ENCODE measurements at places on chromosomes 1 and 21. TPM values are rescaled to one million over a fixed set of nuclear protein-coding genes. Genes with fewer than 3 reads are reported as not detected.
A peak's percentile ranks its signal among the peaks of the same experiment; 100 is the strongest.

- no peak for DNase-seq
- no peaks in the 10 kb centered on the region for H3K36me3 ChIP-seq
- H3K4me3 ChIP-seq, result no peak overlapping the region
- no peaks in the 10 kb centered on the region for H3K27me3 ChIP-seq
Measured at GRCh38 chr1:234706931-234707330, 97.0 kb upstream of the IRF2BP2 start.

DNA sequence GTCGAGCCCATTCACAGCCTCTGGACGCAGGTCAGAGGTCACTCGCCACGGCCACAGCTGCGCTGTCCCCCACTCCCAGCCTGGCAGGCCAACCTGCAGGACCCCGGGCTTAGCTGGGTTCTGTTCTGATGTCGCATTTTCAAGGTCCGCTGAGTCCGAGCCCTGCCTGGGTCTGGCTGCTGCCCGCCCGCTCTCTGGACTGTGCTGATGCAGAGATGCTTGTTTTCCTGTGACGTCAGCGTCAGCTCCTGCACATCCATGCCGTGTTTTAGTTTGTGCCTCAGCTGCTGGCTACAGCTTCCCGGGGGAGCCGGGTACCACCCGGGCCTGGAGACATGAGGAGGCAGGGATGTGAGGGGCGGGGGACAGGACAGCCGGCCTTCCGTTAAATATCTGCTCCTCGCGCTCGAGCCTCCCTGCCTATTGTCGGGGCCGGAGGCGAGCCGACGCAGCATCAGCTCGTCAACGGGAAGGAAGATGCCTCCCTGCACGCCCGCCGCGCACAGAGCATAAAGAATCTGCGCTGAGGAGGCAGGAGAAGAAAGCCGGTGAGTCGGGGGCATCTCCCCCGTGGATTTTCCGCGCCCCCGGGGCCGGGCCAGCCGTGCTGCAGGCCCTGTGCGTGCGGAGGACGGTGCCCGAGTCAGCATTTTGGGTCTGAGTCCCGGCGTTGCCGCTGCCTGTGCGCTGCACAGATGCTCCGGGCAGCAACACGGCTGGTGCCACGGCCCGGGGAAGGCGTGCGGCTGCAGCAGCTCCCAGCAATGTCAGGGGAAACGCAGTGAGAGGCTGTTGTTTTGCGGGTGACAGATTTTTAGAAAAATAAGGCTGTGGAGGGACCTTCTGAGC is 23.4 kb downstream of the PRKCZ start:
- DNase-seq, result no peak
- peaks cover 3% of the 10 kb centered on the region for H3K36me3 ChIP-seq
- no peaks in the 10 kb centered on the region for H3K4me1 ChIP-seq
- H3K4me3 ChIP-seq, result no peak overlapping the region
- H3K27ac ChIP-seq, result no peak overlapping the region

DNA sequence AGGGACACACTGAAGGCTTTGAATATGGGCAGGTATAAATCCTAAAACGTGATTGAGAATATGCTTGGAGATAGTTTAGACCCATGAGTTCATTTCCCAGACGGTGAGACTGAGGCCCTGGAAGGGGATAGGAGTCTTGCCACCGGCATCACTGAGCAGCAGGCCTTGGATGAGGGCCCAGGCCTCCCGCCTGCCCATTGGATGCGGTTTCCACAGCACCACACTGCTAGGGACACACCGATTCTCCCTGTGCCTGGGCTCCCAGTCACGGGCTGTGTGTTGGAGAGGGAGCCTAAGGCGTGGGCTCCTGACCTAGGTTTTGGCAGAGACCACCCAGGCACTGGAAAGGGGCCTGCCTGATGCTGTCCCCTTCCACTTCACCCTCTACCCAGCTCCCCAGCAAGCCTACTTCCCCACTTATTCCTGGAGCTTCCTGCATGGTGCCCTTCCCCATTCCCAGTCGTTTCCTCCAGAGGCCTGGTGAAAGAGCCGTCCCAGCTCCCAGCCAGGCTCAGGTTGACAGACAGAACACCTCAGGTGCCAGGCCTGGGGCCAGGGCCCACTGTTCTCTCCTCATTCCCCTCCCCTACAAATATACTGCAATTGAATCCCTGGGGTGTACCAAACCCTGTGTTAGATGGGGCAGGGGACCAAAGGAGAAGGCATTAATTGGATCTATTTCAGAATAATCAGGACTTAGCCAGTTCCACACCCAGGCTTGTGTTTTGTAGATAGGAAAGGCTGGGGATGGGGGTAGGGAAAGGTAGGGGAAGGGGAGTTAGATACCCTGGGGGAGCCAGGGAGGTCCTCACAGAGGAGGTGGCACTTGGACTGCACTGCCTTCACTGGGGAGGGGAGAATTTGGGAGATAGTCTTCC is 3.4 kb downstream of the FOXO6 start:
- DNase-seq, result no peak
- no peaks in the 10 kb centered on the region for H3K27me3 ChIP-seq
- H3K4me3 ChIP-seq, result no peak overlapping the region
- no peak overlapping the region for H3K27ac ChIP-seq
- H3K36me3 ChIP-seq, result no peaks in the 10 kb centered on the region

DNA sequence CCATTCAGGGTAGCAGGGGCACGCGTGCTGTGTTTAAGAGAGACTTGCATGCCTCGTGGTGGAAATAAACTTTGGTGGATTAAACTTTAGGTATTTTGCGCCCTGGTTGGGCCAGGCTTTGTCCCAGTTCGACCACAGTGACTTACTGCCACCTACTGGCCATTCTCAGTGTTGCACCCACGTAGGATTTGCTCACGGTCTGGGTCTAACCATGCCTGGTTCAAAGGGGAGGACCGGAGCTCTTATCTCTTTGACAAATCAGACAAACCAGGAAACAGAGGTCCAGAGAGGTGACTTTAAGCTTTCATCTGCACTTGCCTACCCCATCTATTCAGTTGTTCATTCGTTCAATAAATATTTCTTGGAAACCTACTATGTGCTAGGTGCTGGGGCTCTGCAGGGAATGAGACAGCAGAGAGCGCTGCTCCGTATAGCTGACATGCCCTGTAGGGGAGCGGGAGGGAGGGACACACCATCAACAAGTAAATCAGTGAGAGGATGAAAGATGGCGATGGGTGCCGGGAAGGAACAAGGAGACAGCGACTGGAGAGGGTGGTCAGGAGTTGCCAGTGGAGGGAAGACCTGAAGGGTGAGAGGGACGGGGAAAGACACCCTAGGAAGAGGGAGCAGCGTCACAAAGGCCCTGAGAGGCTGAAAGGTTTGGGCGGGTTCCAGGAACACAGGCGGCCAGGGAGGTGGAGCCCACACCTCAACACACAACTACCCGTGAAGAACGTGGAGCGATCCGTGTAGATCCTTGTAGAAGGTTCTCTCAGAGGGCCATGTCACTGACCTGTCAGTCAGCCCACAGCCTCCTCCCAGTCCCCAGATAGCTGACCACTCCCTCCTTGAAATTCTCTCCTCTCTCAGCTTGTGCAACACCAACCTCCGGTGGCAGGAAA is 27.2 kb upstream of the TINAGL1 start:
- H3K27me3 ChIP-seq, result no peaks in the 10 kb centered on the region
- peak; percentile 90 for DNase-seq
- peak overlapping the region; percentile 40 for H3K4me3 ChIP-seq
- H3K4me1 ChIP-seq, result peaks cover 14% of the 10 kb centered on the region
- H3K36me3 ChIP-seq, result no peaks in the 10 kb centered on the region

DNA sequence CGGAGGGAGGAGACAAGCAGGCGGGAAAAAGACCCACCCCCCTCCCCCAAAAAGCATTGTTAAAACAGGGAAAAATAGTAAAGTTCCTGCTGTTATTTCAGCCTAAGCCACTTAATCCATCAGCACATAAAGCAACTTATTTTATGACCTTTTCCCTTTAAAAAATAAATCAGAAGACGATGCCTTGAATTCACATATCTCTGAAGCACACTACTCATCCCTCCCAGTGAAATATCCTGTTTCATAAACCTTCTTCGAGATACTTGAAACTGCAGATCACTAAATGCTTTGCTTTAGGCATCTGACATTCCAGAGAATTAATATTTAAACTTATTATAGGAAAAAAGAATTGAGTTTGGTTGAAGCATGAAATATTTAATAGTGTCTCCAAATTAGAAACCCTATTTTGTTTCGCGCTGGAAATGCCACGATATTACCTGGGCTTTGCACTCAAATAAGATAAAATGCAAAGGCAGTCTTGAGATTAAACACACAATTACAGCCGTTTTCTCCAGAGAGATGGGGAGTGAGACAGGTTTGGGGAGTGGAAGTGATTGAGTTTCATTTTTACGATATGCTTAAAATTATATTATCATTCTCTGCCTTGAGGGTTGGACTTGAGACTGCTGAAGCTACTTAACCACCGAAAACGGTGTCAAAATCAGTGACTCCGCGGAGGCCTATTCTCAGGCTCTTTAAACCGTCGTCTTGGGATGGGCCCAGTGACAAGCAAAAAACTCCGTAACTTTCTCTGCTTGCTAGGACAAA is 9.3 kb downstream of the GLIS1 start:
- no peak overlapping the region for H3K27ac ChIP-seq
- no peaks in the 10 kb centered on the region for H3K36me3 ChIP-seq
- H3K4me1 ChIP-seq, result no peaks in the 10 kb centered on the region
- DNase-seq, result no peak

- no peak overlapping the region for H3K4me3 ChIP-seq
- DNase-seq, result no peak
- no peaks in the 10 kb centered on the region for H3K4me1 ChIP-seq
- no peak overlapping the region for H3K27ac ChIP-seq
- no peaks in the 10 kb centered on the region for H3K36me3 ChIP-seq
- H3K27me3 ChIP-seq, result no peaks in the 10 kb centered on the region
Measured at GRCh38 chr1:41537251-41537650, 52.8 kb upstream of the EDN2 start.

The NEXN gene
- total RNA-seq, result 1.9 TPM

The C4BPB gene
- total RNA-seq, result 99.8 TPM

The CRYBG2 gene
- total RNA-seq, result 63.3 TPM

The CHD1L gene
- total RNA-seq, result 55.4 TPM

- H3K27ac ChIP-seq, result no peak overlapping the region
- H3K4me1 ChIP-seq, result peaks cover 21% of the 10 kb centered on the region
- no peaks in the 10 kb centered on the region for H3K36me3 ChIP-seq
- no peaks in the 10 kb centered on the region for H3K27me3 ChIP-seq
Measured at GRCh38 chr21:31938330-31939301, 65.8 kb downstream of the HUNK start.

The ACKR1 gene
- total RNA-seq, result not detected

DNA sequence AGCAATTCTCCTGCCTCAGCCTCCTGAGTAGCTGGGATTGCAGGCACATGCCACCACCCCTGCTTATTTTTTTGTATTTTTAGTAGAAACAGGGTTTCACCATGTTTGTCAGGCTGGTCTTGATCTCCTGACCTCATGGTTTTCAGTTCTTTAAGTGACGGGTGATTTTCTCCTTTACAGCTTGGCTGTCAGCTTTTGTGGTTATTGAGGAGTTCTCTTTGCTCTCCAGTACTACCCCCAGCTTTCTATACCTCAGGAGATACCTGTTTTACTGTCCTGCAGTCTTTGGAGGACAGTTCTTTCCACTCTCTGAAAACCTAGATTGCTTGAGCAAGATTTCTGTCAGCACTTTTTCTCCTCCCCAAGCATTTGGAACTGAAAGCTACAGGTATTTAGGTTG is 45.9 kb upstream of the EGLN1 start:
- H3K4me1 ChIP-seq, result no peaks in the 10 kb centered on the region
- DNase-seq, result no peak
- H3K36me3 ChIP-seq, result no peaks in the 10 kb centered on the region
- H3K4me3 ChIP-seq, result no peak overlapping the region
- H3K27me3 ChIP-seq, result no peaks in the 10 kb centered on the region

DNA sequence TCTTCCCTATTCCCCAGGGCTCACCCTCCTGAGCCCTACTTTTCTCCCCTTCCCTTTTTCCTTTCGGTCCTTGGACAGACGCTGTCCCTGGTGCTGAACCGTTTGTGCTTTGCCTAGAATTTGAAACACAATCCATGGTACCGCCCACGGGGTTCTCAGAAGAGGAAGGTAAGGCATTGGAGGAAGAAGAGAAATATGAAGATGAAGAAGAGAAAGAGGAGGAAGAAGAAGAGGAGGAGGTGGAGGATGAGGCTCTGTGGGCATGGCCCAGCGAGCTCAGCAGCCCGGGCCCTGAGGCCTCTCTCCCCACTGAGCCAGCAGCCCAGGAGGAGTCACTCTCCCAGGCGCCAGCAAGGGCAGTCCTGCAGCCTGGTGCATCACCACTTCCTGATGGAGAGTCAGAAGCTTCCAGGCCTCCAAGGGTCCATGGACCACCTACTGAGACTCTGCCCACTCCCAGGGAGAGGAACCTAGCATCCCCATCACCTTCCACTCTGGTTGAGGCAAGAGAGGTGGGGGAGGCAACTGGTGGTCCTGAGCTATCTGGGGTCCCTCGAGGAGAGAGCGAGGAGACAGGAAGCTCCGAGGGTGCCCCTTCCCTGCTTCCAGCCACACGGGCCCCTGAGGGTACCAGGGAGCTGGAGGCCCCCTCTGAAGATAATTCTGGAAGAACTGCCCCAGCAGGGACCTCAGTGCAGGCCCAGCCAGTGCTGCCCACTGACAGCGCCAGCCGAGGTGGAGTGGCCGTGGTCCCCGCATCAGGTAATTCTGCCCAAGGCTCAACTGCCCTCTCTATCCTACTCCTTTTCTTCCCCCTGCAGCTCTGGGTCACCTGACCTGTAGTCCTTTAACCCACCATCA is 10.4 kb downstream of the BCAN start:
- no peaks in the 10 kb centered on the region for H3K4me1 ChIP-seq
- no peak overlapping the region for H3K4me3 ChIP-seq
- H3K27ac ChIP-seq, result no peak overlapping the region
- DNase-seq, result no peak

DNA sequence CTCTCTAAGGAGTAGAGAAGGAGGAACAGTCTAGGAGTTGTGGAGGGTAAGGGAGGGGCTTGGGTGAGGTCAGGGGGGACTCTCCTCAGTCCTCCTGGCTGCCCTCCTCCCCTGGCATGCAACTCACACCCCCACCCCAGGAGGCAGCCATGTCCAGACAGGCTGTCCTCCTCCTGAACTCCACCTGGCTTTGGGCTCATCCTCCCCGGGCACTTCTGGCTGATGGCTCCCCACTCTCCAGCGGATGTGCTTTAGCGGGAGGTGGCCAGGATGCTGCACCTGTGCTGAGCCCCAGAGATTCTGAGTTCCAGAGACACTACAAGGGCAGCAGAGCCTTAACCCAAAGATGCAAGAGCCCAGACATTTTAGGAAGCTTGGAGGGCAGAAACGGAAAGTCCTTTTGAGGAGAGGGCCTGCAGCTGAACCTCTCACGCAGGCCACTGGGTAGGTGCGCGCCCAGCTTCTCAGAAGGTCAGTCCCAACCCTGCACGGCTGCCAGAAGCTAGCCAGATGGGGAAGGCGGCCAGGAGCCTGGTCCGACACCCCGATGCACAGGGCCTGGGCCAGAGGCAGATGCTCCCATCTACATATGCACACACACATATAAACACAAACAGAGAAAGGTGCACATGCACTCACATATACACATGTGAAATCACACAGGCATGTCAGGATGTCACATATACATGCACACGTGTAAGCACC is 83.4 kb downstream of the PDE9A start:
- H3K4me1 ChIP-seq, result peaks cover 28% of the 10 kb centered on the region
- no peak for DNase-seq
- H3K27me3 ChIP-seq, result no peaks in the 10 kb centered on the region
- no peak overlapping the region for H3K4me3 ChIP-seq
